Hematopoietic multipotent progenitor cell treated with erythropoietin and hydrocortisone succinate and interleukin-3 and kit ligand, for 17 days (in vitro differentiated cells): ENCODE measurements at places on chromosomes 7 and 10.
A peak's percentile ranks its signal among the peaks of the same experiment; 100 is the strongest.

DNA sequence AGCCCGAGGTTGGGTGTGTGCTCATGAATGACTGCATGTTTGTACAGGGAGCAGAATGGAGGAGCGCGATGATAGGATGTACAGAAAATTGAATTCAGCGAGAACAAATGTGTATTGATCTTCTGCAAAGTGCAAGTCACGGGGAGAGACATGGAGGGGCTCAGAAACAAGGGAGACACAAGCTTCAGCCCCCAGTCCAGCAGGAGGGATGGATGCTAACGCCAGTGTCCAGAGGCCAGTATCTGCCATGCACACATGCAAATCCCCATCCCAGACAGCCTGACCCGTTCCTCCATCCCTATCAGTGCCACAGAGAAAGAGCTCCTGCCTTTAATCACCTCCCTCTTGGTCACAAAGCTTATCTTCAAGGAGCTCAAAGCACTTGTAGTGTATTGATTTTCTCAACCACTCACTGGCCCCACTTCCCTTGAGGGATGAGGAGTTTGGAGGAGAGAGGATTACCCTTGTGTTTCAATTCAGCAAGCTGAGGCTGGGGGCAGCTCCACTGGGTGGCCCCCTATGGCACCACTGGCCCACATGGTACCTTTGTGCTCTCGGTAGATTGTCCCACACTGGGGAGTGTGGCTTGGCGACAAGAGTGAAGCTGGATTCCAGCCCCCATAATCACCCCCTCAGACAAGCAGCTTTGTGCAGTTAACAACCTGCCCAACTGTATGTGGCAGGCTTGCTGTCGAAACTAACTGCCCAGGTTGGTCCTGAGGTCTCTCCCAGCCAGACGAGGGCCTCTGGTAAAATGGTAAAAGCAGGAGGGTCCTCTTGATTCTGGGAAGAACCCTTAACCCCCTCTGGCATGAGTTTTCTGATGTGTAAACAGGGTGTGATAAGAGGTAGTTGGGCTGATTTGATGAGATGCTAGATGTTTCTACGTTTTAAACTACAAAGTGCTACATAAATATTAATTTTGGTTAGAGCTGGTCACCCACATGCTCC lies 151.6 kb upstream of the UNC5B start:
- DNase-seq, result no peak

DNA sequence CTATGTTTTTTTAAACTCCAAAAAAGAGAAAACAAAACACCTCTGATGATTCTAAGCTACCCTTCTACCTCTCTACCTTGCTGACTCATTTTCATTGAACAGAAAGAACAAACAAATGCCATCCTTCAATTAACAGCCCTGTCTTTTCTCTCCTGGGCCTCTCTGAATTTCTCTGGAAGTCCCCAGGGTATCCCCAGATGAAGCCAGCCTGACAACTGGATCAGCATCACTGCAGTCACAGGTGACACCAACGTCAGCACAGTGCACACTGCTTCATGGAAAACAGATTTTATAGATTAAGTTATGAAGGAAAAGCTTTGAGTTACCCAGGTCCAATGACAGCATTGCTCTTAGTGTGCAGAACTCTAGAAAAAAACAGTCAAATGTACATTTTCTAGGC lies 5.7 kb downstream of the HUS1 start:
- no peak for DNase-seq

DNA sequence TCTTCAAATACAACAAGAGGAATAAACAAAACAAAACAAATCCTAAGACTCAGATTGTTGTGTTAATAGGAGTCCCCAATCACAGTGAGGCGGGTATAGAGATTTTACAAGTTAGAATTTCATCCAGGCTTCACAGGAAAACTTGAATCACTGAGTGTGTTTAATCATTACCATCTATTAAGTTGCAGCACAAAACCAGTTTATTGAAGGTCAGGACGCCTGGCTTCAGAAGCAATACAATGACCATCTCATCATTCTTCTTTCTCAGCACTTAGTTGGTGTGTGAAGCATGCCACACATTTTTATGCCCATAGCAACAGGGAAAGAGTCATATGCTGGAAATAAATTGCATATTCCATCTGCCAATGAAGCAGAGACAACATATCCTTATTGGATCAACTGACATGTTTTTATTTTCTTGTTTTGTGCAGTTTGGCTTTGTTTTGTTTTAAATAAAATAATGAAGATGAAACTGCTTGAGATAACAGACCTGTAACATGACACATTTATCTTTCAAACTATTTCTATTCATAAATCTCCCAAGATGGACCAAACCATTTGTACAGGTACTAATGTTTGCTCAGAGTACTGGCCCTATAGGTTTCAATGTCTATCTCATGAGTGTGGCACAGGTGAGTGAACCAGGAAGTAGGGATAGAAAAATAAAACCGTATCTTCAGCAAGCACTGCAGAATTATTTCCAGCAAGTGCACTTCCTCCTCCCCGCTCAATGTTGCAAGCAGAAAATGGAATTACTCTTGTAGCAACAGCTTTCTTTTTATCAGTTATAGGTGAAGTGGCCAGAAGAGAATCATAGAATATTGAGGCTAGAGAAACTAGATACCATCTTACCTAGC lies 40.4 kb downstream of the TAC1 start:
- DNase-seq, result no peak

DNA sequence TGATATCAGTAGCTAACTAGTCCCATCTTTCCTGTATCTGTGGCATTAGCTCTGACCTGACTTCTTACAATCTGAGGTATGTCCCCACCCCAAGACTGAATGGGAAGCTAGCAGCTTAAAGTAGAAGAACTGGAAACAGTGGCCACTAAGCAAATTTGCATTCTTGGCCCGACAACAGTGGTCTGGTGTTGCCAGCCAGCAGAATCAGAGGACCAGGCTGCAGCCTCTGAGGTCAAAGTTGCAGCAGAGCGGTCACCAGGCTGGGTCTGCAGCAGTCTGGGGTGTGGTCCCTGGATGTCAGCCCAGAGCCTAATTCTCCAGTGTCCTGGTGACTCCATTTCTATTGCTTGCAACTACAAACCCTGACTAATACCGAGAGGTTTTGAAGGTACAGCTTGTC lies 26.3 kb downstream of the FAM107B start:
- DNase-seq, result no peak

DNA sequence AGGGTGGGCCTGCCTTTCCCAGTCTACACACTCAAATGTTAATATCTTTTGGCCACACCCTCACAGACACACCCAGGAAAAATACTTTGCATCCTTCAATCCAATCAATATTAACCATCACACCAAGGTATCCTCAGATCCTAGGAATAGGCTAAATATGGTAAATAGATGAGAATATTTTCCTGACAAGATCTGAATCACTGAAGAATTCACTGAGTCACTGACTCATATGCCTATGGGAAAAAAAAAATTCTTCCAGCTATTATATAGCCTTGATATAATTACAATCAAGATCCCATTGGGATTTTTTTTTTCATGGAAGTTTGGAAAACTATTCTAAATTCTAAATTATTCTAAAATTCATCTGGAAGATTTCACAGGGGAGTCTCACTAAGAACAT lies 65.8 kb downstream of the INHBA start:
- no peak for DNase-seq

- DNase-seq, result no peak
These were observed 17.7 kb downstream of the NPFFR1 start for GRCh38 chr10:70266056-70266455.

DNA sequence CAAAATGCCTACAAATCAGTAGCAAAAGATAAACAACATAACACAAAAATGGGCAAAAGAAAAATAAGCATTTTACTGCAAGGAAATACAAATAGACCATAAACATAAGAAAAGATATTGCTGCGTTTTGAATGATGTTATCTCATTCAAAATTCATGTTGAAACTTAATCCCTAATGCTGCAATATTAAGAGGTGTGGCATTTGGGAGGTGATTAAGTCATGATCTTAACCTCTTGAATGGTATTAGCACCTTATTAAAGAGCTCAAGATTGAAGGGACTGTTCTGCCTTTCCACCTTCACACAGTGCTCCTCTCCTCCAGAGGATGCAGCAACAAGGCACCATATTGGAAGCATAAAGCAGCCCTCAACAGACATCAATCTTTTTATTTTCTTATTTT lies 12.4 kb upstream of the TNKS2 start:
- no peak for DNase-seq

DNA sequence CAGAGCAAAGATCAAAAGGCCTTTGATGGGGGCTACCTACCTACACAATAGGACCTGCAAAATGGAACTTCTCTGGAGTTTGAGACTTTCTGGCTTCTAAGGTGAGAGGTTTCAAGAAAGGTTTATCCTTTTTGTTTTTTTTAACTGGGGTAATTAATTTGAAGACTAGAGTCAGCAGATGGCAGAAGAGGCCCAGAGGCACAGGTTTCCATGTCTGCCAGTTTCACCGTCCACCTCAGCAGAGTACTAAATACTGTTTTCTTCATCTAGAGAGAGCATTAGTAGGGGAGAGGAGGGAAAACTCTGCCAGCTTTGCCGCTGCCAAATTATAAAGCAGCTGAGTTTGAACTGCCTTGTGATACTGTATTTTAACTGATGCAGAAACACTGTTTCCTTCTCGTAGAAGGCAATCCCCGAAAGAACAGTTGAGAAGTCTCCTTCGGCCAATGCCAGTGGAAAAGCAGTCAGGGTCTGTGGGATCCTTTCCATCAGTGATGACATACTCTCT lies 138.7 kb downstream of the SLC25A13 start:
- DNase-seq, result no peak

GRCh38 chr7:158047391-158048059 lies 540.1 kb downstream of the PTPRN2 start:
- no peak for DNase-seq

DNA sequence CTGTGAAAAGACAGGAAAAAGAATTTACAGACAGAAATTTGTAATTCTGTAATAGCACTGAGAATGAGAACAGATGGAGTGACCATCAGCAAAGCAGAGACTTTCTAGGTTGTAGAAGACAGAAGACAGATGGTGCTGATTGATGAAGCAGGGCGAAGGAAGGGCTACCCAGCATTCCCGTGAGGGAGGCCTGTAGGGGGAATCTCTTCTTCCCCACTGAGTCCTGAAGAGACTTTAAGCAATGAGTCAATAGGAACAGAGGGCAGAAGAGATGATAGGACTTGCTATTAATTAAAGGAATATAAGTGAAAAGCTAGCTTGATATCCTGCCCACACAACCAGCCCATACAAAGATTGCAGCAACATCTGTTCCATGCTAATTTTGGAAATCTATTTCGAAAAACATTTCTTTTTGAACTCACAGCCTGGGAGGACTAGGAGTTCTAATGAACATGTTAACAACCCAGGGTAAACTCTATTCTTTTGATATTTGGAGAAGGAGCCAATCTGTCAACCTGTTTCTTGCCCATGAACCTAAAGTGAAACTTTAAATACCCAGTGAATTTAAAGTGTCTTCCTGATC lies 44.1 kb downstream of the RALA start:
- no peak for DNase-seq

- DNase-seq, result no peak
These were observed 359.4 kb downstream of the TCERG1L start for GRCh38 chr10:130952086-130952485.

- no peak for DNase-seq
These were observed 27.2 kb downstream of the EBF3 start for GRCh38 chr10:129936923-129937300.

DNA sequence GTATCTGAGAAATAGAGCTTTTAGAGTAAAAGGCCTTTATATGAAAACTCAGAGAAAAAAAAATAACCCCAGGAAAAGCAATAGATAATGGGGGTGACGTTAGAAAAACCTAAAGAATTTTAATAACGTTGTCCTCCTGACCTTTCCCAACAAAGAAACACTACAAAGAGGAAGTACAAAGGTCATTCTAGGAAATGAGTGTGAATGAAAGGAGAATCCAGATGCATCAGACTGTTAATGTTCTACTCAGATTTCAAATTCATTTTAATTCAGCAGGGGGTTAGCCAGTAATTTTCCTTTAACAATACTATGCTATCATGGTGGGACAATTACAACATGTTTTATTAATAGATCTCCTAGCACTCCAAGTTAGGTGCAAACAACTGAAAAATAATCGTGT lies 73.8 kb upstream of the CDK1 start:
- DNase-seq, result no peak

GRCh38 chr7:116616555-116617059 lies 55.4 kb upstream of the MET start:
- DNase-seq, result no peak

GRCh38 chr10:21724687-21725367 lies 190.8 kb downstream of the MLLT10 start:
- peak; percentile 66 for DNase-seq

DNA sequence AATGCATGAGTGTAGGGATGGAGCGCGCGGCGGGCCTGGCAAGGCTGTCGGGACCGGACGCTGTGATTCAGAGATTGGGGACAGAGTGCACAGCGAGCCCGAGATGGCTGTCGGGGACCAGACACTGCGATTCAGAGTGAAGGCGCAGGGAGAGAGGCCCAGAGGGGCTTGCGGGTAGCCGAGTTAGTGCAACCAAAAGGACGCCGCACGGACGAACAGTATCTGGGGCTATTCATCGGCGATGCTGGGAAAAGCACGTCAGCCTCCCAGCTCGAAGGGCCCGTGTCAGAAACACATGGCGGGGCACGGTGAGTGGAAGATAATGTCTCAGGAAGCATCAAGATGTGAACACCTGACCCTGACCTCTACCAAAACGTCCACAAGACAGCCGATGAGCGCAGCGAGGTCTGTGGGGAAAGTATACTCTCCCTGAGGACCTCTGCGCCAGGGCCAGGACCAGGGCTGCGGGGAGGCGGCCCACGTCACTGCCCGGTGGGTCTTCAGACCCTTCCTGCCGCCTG lies 215.8 kb downstream of the ZMYND11 start:
- no peak for DNase-seq

DNA sequence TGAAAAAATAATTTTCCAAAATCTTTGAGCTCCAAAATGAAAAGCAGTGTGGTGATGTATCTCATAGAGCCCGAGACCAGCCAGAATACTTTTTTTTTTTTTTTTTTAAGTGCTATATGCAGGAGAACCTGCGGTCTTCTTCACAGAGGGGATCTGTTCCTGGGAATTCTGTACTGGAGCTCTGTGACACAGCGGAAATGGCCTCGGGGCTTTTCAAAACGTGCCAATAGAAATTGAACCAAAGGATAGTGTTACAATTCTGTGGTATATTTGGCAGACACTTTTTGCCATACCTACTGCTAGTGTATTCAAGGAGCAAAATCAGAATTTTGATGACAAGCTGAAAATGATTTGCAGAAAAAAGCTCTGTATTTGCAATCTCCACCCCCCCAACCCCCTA lies 1429.3 kb upstream of the LRRTM3 start:
- DNase-seq, result no peak

- DNase-seq, result no peak
These were observed 80.8 kb upstream of the KLF14 start for GRCh38 chr7:130814778-130815335.

- DNase-seq, result no peak
These were observed 134.3 kb downstream of the CFAP58 start for GRCh38 chr10:104487794-104488438.

- DNase-seq, result no peak
These were observed 18.6 kb downstream of the AKR1C2 start for GRCh38 chr10:4984971-4985594.

GRCh38 chr10:71255808-71256660 lies 43.7 kb downstream of the UNC5B start:
- DNase-seq, result no peak

GRCh38 chr7:105876964-105877601 lies 684 bp upstream of the ATXN7L1 start:
- no peak for DNase-seq
